ENCODE measurements at places on chromosomes 4 and X.

GRCh38 chr4:15649914-15650545, 5.1 kb downstream of the FBXL5 start:
- DNase-seq, result no peak

- no peak for DNase-seq
Observed at GRCh38 chr4:35938936-35939335, 305.4 kb downstream of the ARAP2 start.

DNA sequence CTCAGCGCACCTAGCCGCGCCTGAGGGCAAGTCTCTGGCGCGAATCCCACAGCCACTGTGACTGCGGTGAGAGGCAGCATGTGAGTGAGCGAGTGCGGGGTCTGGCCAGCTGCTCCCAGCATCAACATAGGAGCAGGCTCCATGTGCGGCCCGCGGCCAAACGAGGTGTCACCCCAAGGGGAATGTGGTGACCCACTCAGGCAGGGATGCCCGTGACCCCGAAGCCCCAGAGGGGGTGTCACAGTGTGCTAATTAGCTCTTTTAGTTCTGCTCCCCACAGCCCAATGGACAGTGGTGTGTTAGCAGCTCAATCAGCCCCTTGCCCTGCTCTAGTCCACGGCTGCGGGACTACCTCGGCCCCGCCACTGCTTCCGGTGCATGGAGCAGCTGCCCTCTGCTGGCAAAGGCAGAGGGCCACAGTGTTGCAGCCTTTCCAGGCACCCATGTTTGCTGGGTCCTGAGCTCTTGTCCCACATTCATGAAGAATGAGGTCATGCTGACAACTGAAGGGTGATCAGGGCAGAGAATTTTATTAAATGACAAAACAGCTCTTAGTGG, 61.4 kb downstream of the AGA start:
- DNase-seq, result no peak

GRCh38 chr4:36997727-36998126, 246.8 kb upstream of the NWD2 start:
- no peak for DNase-seq

GRCh38 chrX:134537179-134537955, 77.4 kb downstream of the HPRT1 start:
- no peak for DNase-seq

DNA sequence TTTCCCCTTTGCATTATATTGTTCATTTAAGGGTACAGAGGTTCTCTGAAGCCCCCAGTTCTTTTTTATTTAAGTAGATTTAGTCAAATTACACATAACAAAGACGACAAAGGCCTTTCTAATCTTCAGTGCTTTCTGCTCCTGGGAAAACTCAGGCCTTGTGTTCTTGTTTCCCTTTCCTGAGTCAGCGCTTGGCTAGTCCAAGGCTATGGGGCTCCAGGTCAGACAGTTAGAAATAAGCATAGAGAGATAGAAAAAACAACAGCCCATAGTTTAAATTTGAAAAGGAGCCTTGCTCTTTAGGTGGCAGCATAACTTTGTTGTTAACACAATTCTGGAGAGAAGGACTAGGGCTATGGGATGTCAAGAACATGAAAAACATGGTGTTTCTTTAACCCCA, 97.3 kb downstream of the PPP1R2C start:
- DNase-seq, result no peak

- no peak for DNase-seq
Observed at GRCh38 chrX:107167163-107167921, 38.9 kb downstream of the NUP62CL start.

- DNase-seq, result no peak
Observed at GRCh38 chrX:96480081-96480480, 204.6 kb upstream of the DIAPH2 start.

GRCh38 chrX:18047491-18047890, 173.2 kb downstream of the BEND2 start:
- DNase-seq, result no peak

DNA sequence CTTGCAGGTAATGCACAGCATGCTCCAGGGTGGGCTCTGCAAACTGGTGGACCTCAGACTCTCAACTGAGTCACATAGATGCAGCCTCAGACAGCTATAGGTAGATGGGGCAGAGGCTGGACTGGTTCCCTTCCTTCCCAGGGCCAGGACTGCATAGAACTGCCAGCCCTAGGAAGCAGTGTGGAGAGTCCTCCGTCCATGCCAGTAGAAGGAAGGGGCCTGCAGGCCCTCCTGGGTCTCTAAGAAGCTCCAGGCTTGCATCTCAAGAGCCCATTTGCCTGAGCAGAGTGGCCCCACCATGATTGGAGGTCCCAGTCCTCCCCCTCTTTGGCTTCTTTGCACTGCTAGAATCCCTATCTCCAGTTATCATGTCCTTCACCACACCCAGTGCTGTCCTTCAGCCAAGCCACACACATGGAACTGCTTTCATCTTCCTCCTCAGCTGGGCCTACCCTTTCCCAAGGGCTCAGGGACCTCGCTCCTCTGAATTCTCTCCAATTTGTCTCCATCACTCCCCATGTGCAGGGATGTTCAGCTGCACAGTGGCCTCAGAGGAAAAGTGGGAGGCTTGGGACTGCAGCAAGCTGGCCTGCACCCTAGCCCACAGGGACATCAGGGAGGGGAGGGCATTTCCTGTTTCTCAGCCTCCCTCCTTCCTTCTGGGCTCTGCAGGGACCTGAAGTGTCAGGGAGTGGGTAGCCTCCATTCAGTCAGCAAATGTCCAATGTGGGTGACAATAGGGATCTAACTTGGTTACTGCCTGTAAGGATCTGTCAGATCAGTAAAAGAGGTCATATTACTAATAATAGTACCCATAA, 146.0 kb downstream of the PJA1 start:
- DNase-seq, result no peak

GRCh38 chr4:41006141-41006540, 208.2 kb downstream of the APBB2 start:
- DNase-seq, result no peak

DNA sequence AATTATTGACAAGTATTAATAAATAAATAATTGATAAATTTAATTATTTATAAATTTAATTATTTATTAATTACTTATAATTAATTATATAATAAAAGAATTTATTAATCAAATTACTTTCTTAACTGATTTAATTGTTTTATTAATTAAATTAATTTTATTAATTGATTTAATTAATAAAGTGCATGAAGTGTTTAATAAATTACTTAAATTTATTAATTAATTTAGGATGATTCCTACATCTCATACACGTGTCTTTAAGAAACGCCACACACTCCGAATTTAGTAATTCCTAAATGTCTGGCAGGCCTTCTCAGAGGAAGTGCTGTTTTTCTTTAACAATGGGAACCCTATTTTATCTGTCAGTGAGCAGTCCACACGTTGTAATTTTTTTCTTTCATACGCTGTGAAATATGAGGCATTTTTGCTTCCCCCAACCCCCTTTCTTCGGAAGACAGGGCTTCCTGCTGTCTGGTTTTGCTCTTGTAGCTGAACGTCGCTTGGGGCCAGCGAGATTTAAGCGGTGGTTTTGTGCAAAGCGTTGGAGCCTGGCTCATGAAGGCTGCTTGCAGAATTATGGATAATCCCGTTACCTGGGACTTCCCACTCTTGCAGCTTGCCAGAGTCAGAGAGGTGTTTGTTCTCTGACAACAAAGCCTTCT, 46.8 kb downstream of the CRLF2 start:
- no peak for DNase-seq

DNA sequence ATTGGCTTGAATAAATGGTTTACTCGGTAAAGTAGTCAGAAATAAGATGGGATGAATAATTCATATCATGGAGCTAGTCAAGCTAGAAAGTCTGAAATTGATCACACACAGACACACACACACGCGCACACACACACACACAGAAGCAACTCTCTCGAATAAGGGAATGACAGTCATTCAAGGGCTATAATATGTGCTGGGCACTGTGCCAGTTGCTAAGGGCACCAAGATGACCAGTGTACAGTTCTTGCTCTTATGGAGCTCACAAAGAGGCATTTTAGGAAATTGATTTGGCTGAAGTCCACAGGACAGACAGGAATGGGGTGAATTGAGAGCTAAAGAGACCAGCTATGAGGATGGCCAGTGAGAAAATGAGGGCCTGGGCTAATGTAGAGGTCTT, 34.2 kb upstream of the SH3D19 start:
- DNase-seq, result no peak

- DNase-seq, result no peak
Observed at GRCh38 chr4:116811730-116812129, 273.6 kb downstream of the TRAM1L1 start.

- DNase-seq, result no peak
Observed at GRCh38 chr4:154044742-154045485, 256.0 kb upstream of the SFRP2 start.

DNA sequence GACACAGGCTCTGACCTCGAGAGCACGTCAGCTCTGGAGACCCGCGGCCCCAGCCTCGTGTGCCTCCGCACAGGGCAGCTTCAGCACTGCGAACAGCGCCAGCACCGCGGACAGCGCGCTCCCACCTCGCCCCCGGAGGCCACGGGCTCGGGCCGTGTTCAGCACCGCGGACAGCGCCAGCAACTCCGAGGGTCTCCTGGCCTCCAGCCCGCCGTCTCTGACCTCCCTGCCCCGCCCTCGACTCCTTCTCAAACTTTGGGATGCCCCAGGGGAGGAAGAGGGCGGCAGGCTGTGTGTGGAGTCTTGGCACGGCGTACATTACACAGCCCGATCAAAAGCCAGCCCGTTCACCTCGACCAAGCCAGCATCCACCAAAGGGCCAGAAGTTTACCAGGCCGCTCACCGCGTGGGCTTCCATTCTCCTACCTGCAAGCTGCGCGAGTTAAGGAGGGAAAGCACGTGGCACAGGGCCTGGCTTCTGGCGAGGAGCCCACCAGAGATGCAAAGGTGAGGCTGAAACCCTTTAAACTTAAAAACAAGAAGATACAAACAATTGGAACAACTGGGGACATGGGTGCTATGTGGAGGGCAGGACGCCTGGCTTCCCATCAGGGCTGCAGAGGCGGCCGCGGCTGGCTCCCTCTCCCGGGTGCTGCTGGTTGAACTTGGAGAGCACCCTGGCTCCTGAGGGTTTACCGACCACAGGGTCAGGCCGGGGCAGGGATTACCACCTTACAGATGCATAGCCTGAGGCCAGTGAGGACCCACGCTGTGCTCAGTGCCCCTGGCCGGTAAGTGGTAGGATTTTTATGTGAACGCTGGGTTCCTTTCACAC, 4.5 kb upstream of the NKX1-1 start:
- DNase-seq, result no peak

- DNase-seq, result no peak
Observed at GRCh38 chrX:16386126-16386525, 218.8 kb downstream of the MAGEB17 start.

- no peak for DNase-seq
Observed at GRCh38 chr4:153623491-153623890, 60.6 kb upstream of the TLR2 start.

GRCh38 chr4:80386281-80386886, 50.9 kb downstream of the CFAP299 start:
- no peak for DNase-seq

DNA sequence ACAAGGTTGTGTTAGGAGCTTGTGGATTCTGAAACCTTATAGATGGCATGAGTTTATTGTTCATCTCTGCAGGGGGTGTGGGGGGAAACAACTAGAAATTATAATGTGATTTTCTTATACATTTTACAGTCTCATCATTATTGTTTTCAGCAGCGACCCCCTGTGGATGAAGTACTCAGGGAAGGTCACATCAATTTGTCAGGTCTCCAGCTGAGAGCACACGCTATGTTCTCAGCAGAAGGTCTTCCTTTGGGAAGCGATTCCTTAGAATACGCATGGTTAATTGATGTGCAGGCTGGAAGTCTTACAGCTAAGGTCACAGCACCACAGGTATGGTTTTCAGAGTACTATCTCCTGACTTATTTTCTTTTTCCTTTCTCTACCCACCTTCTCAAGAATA, 72.2 kb downstream of the BLTP1 start:
- no peak for DNase-seq
